ENCODE measurements at places on chromosomes 5 and 9.

DNA sequence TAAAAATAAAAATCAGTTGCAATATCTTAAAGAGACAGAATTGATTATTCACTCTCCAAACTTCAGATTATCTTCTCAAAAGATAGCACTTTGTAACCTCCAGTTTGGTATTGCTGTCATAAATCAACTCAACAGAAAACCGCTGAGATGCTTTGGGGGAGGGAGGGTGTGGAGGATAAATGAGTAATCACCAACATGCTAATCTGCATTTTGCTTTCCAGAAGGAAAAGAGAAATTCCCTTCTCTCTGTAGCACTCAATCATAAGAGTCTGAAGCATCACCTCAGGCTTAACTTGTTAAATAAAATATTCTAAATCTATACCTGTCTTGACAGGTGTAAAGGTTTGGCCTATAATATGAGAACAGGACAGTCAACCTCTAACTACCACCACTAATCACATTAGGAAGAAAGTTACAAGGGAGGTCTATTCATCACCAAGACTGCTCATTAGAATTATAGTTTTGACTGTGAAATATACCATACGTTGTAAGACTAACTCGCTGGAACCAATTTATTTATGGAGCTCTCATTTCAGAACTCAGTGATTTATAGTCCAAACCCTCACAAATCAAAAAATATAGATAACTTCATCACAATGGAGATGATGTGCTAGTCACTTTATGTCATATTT lies 89.0 kb downstream of the PIK3R1 start:
- DNase-seq: no peak

DNA sequence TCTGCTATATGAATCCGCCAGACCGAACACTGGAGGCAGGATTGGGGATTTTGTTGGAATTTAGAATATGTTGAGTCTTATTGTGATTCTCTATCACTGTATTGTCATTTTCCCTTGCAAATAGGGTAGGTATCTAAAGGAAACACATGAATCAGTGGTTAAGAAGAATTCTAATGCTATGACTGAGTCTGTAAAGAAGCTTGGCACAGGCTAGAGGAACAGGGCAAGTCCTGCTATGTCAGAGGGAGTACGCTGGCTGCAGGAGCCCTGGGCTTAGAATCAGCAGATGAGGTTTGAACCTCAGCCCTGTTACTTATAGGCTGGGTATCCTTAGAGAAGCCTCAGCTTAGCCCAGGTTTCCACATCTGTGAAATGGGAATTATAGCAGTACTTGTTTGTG lies 198.1 kb downstream of the NR3C1 start:
- no peak for DNase-seq

DNA sequence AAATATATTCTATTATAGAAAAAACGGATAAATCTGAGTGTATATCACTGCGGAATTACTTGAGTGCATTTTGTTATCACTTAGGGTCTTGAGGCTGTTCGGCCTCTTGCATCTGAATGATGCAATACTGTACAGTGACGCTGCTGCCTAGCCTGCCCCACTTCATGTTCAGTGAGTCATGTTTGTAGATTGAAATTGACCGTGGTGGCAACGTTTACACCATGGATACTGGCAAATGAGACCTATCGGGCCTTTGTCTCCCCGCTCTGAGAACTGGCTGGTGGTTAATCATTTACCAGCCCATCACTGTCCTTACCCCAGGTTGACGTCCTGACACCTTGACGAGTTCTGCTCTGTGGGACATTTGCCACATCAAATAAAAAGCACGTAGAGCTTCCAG lies 510.1 kb upstream of the ADAMTS16 start:
- DNase-seq: no peak

DNA sequence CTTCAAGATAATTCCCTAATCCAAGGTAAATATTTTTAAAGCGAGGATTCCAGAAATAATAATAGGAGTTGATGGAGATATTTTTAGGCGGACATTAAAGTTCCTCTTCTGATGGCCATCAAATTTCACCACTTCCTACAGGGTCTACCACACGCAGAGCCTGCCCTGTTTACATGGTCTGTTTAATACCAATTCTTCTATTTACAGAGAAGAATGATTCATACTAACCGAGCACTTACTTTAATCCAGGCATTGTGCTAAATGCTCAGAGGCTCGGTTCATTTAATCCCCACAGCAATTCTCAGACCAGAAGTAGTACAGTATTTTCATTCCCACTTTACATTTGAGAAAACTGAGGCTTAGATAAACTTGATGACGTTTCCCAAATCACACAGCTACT lies 3.0 kb upstream of the ITGA1 start:
- DNase-seq: no peak

DNA sequence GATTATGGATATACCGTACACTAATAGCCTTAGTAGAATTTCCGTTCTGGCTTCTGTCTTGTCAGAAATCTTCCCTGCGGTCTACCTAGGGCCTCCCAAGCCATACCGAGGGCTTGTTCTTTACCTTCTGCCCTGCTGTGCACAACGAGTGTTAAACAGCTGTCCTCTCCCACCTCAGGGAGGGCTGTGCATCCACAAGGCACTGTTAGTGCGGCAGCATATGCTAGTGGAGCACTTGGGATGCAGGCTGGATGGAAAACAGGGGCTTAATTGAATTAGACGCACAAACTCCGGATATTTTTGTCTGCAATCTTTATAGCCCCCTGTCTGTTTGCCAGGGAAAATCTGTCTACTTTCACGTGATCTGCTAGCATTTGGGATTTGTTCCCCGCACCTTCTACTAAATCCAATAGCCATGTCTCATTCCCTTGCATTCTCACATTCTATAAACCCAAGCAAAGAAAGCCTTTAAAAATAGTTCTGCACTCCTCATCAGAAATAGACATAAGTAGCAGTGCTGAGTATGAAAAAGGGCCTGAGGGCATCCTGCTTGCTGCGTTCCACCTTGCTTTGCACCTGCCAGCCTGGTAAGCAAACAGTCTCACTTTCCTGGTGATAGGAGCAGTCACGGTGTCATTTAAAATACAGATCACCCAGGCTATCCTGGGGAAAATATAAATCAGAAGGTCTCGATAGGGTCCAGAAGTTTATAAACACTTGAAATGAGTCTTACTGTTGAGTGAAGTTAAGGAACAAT lies 382.6 kb downstream of the RASEF start:
- no peak for DNase-seq

GRCh38 chr9:5778805-5779204 lies 54.1 kb downstream of the ERMP1 start:
- no peak for DNase-seq

DNA sequence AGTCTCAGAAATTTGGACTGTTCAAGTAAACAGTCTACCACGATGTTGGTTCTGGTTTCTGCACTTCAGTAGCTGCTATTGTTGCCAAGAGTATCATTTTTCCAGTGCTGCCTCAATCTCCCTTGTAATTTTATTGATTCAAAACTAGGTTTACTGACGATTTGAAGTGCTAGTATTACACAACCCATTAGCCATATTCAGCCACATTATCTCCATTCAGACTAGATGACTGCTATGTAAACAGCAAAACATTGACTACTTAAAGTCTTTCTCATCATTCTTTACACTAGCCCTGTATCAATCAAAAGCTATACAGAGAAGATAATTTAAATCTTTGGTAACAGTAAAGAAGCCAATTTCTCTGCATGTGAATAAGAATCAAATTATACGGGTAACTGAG lies 102.0 kb upstream of the TSLP start:
- no peak for DNase-seq
